GM10248 (cell line): ENCODE measurements at places on chromosomes 11 and 22.

DNA sequence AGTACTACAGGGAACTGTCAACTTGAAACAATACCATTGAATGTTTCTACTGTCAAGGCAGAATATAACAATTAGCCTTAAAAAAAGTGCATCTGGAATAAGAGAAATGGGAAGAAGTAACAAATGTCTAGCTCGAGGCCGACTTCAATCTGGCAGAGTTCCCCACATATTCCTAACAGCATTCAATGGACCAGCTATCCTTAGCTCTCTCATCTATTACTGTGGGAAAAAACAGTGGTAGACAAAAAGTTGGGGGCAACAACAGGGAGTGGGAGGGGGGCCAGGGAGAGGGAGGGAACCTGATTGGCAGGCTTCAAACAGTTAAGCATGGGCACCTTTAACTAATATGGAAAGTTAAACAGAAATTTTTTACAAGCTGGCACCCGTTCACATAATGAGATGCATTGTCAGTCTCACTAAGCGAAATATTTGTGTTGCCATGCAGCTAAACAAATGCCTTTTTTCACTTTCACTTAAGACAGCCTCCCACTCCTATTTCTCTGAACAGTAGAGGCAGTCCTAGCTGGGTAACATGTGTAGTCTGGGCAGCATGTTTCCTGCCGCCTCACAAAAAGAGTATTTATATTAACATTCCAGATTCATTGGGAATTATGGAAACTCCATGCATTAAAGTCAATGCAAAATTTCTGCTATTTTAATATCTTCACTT, 62.2 kb upstream of the SOX6 start:
- no peak for DNase-seq

DNA sequence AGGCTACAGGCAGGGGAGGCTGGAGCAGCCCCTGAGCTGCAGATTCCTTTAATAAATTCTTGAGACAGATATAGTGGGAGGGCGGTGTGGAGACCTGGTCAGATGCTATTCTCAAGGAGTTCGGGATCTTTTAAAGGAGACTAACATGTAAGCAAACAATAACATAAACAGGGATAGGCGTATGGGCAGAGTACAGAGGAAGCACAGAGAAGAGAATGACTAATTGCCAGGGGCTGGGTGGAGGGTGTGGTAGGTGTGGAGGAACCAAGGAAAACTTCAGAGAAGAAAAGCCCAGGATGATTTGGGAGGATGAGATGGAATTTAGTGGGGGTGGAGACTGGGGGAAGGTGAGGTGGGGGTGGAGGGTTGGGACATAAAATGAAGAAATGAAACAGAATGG, 9.7 kb upstream of the HEPHL1 start:
- DNase-seq: no peak

- DNase-seq: peak; percentile 85
Measured at GRCh38 chr22:46587061-46587460, 33.1 kb upstream of the GRAMD4 start.

DNA sequence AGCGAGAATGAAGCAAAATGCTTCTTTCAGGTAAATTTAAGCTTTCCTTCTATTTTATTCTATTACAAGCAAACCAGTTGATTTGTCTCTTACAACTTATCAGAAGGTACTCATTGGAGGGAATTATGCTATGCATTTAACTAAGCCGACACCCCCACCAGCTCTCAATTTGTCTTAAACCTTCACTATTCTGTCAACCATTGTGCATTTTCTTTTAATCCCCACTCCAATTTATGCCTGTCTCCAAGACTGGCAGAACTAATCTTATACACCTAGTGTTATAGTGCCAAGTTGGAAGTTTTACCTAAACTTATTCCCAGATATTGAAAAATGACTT, 12.5 kb downstream of the TAF1D start:
- DNase-seq: no peak

- no peak for DNase-seq
Measured at GRCh38 chr22:49996119-49996517, 16.4 kb downstream of the IL17REL start.

- DNase-seq: no peak
Measured at GRCh38 chr11:11416502-11416901, 63.5 kb upstream of the CSNK2A3 start.

DNA sequence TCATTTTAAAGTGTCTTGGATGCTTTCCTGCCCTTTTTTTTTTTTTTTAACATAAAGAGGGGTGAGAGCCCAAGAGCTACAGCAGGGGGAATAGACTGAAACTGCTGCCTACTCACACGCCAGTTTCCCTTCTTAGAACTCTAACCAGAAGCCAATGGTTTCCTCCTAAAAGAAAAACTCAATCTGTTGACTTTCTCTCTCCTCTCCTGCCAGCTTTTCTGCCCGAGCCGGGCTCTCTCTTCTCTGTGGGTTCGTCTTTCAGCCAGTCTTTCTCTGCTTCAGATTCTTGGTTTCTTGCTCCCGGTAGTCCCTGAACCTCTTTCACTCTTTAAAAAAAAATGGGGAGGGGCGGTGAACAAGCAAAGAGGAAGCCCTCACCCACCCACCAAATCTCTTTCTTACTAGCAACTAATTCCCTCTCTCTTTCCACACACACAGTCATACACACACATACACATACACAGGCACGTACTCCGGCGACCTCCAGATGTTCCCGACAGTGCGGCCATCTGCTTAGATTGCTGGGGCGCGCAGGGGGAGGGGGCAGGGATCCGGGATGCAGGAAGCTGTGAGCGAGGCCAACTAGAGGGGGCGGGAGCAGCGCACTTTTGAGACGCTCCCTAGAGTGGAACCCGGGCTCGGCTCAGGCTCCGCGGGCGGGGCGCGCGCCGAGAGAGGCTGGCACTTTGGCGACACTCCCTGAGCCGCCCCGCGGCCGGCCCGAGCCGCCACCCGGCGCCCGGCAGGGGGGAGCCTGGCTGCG, 444 bp upstream of the TSKU start:
- peak; percentile 62 for DNase-seq

DNA sequence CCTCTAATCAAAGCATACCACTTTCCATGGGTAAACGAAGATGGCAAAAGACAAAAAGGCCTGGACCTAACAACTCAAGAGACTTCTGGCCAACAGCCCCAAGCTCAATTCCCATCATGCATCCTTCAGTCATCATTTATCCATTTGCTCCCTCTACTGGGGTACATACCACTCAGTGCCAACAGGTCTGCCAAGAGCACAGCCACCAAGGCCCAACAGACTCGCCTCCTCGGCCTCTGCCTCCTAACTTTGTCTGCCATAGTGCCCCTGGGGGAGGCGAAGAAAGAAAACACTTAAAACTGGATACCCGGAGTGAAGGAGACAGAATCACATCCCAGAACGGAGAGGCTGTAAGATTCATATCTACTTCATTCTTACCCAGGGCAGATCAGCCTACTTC, 1.1 kb downstream of the HYOU1 start:
- no peak for DNase-seq

DNA sequence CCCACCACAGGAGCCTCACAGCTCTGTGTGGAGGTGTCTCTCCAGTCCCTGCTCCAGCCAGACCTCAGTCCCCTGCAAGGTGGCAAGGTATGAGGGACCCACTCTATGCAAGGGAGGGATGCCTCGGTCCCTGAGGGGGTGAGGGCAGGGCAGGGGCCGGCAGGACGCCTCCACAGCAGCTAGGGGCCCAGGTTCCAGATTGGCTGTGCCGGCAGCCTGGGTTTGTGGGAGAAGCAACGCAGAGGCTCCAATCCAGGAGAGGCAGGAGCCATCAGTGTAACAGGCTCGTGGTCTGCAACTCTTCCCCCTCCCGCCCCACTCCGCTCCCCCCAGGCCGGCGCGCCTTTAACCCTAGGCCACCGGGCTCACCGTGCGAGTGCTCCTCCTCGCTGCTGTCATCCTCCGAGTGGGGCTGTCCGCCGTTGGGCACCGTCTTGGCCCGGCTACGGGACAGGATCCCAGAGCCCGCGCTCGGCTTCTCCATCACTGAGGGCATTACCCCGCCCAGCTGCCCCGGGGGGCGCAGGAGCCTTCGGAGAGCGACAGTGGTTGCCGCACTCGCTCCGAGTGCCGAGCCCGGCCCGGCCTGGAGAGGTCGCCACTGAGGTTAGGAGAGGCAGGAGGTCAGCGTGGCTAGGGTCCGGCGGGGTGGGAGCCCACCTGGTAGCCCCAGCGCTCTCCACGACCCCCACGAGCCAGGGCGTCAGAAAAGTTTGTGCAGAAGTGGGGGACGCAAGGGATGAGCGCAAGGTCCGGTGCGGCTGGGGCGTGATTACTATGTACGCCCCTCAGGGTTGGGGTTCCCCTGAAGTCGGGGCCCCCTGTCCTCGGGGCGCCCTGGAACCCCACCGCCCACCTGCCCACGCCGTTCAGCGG, 765 bp downstream of the RCOR2 start:
- DNase-seq: no peak

DNA sequence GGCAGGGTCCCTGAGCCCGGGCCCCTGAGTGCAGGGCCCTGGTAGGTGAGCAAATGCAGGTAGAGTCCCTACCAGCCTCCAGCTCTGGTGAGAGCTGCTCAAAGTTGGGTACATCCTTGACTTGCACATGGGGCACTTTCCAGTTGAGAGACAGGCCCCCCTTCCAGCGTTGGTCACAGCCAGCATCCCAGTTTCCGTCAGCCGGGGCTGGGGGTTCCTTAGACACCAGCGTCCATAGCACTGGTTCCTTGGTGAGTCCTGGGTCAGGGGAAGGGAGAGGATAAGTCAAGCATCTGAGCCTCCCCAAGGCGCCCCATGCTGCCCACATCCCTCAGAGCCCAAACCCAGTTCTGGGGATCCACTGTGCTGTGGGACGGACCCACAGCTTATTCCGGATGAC, 5.6 kb downstream of the PNPLA5 start:
- no peak for DNase-seq

GRCh38 chr22:25795478-25795877, 53.5 kb downstream of the MYO18B start:
- DNase-seq: no peak

GRCh38 chr22:48734961-48735360, 1092.7 kb downstream of the BRD1 start:
- no peak for DNase-seq
